ENCODE measurements at places on chromosomes 2 and 18.

GRCh38 chr18:4878480-4878879 lies 318.6 kb downstream of the AKAIN1 start:
- DNase-seq = no peak

DNA sequence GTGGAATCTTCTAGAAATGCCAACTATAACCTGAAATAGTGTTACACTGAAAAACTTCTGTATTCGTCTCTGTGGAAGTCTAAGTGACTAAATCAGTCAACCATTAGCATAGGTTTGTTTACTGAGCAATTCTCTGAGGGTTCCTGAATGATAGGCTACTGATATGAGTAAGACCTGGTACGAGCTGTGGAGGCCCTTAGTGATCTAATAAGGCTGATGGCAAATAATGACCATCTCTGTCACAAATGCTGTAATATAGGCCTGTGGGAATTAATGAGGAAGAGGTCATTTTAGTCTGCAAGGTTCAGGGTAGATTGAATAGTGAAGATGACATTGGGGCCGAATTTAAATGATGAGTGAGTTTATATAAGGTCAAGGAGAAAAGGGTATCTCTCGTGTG lies 82.5 kb downstream of the MGAT5 start:
- no peak for DNase-seq

- no peak for DNase-seq
Observed at GRCh38 chr2:40450796-40451430, 977 bp downstream of the SLC8A1 start.

DNA sequence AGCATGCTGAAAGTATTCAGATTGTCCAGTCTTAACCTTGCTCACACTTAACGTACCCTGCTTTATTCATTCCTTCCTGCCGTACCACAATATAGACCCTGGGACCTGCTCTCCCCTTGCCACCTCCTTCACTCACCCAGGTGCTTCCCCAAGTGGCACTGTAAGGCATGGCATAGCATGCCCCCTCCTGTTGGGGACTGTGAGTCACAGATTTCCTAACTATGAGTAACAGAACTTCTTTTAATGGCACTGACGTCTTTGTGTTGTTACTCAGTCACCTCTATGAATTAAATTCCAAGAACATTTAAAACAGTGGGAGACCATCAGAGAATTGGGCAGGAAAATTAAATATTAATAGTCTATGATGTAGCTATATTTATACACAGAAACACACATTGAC lies 117.2 kb downstream of the CTNNA2 start:
- no peak for DNase-seq

DNA sequence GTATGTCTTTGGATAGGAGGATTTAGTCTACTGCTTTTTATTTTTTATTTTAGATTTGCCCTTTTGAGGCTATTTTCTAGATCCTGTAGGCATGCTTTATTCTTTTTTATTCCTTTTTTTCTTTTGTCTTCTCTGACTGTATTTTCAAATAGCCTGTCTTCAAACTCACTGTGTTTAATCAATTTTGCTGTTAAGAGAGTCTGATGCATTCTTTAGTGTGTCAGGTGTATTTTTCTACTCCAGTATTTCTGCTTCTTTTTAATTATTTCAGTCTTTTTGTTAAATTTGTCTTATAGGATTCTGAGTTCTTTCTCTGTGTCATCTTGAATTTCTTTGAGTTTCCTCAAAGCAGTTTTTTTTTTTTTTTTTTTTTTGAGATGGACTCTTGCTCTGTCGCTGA lies 113.5 kb downstream of the NAT8 start:
- no peak for DNase-seq

- no peak for DNase-seq
Observed at GRCh38 chr2:132662732-132663131, 7.3 kb downstream of the LYPD1 start.

DNA sequence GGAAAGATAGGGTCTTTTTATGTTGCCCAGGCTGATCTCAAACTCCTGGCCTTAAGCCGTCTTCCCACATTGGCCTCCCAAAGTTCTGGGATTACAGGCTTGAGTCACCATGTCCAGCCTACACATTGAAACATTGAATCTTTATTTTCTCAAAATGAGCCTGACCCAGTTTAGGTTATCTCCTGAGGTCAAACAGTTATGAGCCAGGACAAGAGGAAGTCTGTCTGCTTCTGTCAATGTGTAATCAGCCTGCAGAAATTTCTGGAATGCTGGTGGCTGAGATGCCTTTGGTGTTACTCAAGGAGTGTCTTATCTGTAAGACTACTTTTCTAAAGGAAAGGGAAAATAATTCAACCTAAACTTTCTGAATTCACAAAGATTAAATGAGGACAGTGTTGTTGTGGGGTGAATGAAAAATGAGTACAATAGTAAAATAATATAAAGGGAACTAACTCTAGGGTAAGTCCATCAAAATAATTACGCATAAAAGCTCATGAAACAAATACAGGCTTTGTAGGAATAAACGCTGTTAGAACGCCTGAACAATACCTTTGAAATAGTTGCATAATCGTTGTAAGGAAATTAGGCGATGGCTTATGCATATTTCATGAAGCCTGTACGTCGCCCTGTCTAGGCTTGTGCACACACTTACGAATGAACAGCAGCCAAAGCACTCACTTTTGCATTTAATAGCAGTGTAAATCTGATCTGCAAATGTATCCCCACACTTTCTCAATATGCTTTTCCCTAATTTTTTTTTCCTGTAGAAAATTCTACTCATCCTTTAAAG lies 260.8 kb downstream of the RDH14 start:
- DNase-seq = no peak

- DNase-seq = no peak
Observed at GRCh38 chr2:185628985-185629384, 109.6 kb upstream of the FSIP2 start.

- DNase-seq = no peak
Observed at GRCh38 chr2:63013438-63013837, 37.2 kb upstream of the OTX1 start.

GRCh38 chr2:178845566-178846457 lies 38.6 kb upstream of the TTN start:
- no peak for DNase-seq

DNA sequence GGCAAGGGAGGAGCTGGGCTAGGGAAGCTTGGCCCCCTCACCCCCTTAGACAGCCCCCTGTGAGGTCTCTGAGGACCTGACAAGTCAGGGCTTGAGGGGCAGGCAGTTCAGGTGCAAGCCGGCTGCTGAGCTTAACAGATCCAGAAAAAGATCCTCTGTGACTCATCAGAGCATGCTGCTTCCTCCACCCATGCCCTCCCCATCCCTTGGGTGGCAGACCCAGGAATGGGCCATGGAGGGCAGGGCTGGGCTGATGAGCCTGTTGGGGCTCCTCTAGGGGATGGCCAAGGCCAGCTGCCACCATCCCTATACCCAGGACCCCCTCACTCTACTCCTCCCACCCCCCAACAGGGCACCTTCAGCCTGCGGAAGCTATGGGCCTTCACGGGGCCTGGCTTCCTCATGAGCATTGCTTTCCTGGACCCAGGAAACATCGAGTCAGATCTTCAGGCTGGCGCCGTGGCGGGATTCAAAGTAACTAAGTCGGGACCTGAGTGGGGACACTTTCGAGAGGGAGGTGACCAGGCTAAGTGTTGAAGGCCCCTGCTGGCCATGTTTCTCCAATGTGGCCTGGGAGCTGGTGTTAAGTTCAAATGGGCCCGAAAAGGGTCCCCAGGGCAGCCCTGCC lies 1.9 kb downstream of the SLC11A1 start:
- no peak for DNase-seq

- DNase-seq = no peak
Observed at GRCh38 chr2:82839036-82839435, 1620.0 kb downstream of the SUCLG1 start.

All from lower leg skin (tissue), 4 donors.